ENCODE measurements at places on chromosomes 6 and 20.
A peak's percentile ranks its signal among the peaks of the same experiment; 100 is the strongest.

GRCh38 chr20:32536851-32537656, 48.1 kb downstream of the NOL4L start:
- ATAC-seq = peak; percentile 14

GRCh38 chr20:22579119-22579427, 5.3 kb downstream of the FOXA2 start:
- no peak for ATAC-seq

- ATAC-seq = no peak
These were observed 43.3 kb downstream of the TP53INP2 start for GRCh38 chr20:34747479-34747878.

DNA sequence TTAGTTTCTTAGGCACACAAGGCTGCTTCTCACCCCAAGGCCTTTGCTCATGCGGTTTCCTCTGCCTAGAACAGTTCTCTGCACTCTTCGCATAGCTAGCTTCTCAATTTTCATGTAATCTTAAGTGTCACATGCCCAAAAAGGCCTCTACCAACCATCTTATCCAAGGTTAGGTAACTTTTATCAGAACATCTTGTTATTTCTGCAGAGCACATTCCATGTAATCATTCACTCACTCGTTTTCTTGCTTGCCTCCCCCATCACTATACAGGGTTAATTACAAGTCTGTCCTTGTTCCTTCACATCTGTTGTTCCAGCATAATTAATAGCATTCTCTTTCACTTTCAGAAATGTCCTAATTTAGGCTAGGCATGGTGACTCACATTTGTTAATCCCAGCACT, 53.8 kb downstream of the NCOA6 start:
- peak; percentile 87 for ATAC-seq

- ATAC-seq = no peak
These were observed 10.6 kb downstream of the PCIF1 start for GRCh38 chr20:45944965-45945677.

DNA sequence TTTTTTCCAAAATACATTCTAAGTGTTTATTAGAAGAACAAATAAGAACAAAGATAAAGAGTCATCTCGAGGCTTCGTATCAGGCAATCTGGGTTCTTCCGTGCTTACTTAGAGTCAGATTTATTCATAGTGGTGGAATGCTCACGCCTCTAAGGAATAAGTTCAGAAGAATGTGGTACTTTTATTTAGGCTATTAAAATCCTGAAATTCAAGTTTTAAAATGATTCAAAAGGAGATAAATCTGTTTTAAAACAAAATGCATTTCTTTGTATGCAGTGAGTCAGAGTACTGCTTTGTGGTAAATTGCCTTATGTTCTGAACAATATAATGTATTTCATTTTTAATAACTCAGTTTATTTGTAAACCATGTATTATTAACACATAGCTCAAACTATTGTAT, 89.1 kb downstream of the FUT9 start:
- no peak for ATAC-seq

Data from motor neuron (in vitro differentiated cells).